ENCODE measurements at places on chromosomes 6 and 20. TPM values are rescaled to one million over a fixed set of nuclear protein-coding genes. Genes with fewer than 3 reads are reported as not detected.

IMPG1 gene
- not detected for total RNA-seq

GRCh38 chr6:150685860-150686259, 86.2 kb downstream of the PLEKHG1 start:
- peak; percentile 59 for DNase-seq

MDC1 gene
- total RNA-seq: 83.9 TPM

TMEM217 gene
- total RNA-seq: 2.7 TPM

HRH3 gene
- not detected for total RNA-seq
